ENCODE measurements at places on chromosomes 16 and 17.

- DNase-seq: no peak
Measured at GRCh38 chr17:46773221-46773605, 45.3 kb downstream of the WNT3 start.

GRCh38 chr16:76583466-76583865 lies 306.3 kb downstream of the CNTNAP4 start:
- peak; percentile 62 for DNase-seq

DNA sequence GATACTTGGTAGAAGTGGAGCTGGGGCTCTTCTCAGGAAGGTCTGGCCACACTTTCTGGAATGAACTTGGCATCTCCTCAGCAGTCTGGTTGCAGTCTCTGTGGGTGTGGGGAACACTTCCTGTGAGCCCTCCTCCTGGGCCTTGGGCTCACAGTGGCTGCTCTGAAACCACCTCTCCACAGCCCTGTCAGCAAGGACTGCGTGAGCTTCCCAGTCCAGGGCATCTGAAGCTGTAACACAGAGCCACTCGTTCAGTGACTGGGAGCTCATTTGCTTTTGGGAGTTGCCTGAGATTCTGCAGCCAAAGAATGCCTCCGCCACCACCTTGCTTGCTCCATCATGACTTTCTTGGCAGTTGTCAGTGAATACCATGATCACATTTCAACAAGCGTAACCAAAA lies 60.0 kb downstream of the CLEC16A start:
- no peak for DNase-seq

- DNase-seq: no peak
Measured at GRCh38 chr16:71956486-71956885, 43.7 kb downstream of the PKD1L3 start.

GRCh38 chr17:42817866-42818265 lies 6.2 kb downstream of the BECN1 start:
- no peak for DNase-seq

DNA sequence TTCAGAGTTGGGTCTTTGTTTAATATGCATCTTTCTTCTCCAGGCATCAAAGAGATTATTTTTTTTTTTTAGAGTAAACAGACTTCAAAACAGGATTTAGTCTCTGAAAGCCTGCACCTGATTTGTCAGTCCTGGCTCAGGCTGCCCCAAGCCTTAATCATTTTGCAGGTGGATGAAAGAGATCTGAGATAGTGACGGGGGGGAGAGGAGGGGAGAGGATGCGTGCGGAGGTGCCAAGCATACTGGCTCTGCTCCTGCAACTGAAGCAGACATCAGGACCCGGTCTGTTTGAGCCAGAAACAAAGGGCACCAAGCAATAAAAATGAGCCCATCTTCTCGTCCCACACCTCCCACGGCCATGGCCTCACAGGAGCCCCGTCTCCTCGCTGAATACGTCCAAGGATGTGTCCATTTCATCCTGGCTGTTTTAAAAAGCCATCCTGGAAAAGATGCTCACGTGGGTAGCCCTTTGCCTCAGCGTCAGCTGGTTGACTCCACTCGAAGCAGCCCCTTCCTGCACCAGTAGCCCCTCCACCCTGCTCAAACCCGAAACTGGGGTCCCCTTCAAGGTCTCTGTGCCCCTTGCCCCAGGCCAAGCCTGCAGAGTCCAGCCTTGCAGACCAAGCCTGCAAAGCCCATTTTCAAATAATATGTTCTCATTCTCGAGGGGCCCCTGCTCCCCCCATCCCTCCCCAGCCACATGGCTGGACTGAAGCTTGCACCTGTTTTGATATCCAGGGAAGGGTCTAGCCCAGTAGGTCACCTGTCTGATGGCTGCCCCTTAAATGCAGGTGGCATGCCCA lies 84.8 kb upstream of the TNRC6C start:
- no peak for DNase-seq

GRCh38 chr16:82011199-82011641 lies at the start of gene SDR42E1:
TSS of gene SDR42E1 (minus strand) at chr16:82011470. CDS start at chr16:82000858, 10,612 bp downstream.
- DNase-seq: no peak

GRCh38 chr16:57695680-57696069 lies 1.1 kb downstream of the DRC7 start:
- no peak for DNase-seq

GRCh38 chr16:4769306-4769638 lies 2.3 kb upstream of the ZNF500 start:
- no peak for DNase-seq

DNA sequence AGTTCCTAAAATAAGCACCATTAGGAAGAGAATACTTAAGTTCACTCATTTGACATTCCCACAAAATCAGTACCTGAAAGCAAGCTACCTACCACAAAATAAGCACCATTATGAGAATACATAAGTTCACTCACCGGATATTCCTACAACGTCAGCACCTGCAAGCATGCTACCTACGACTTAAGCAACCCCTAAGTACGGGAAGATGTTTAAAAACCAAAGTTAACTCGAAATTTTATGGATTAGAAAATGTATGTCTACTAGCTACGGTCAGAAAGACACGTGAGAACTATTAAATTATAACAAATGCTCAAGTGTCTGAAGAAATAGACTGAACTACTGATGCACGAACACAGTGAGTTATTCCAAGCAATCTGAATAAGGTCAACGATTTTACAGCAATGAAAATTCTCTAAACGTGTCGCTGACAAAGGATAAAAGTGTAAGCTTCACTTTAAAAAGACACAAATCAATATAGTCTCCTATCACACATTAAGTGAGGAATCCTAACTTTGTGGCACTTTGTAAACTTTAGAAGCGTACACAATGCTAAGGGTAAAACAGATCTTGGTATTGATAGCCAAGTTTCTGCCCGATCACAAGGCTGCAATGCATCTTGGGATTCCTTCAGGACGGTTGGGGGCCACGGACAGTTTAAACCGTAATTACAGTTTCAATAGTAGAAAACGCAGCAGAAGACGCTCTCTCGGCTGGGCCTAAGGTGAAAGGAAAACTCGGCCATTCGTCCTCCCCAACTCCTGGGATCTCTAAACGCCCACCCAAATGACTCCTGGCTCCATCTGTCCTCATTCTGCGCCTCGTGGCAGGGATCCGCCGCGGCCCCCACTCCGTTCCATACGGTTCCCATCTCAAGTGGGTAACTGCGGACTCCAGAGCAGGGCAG lies 1.3 kb downstream of the GSPT1 start:
- no peak for DNase-seq

GRCh38 chr17:47834756-47835155 lies 3.3 kb downstream of the LRRC46 start:
- no peak for DNase-seq

- no peak for DNase-seq
Measured at GRCh38 chr17:72681844-72682243, 410.6 kb downstream of the SLC39A11 start.

DNA sequence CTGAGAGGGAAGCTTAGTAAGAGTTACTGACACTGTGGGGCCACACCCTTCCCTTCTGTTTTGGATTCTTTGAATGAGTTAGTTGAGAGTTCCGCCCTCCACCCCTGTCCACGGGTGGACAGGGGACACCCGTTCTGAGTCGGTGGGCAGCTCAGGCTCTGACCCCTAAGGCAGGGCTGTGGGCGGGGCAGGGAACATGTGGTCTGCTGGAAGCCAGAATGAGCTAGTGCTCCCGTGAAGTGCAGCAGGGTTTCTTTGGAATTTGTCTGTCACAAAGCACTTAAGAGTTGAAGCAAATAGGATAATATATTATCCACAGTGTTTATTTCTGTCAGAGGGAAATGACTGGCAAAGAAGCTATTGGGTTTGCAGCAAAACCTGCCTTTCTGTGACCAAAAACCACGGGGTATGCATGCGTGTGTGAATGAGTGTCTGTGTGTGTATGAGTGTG lies 90.1 kb downstream of the CLEC16A start:
- no peak for DNase-seq

GRCh38 chr17:67639979-67640378 lies 77.8 kb upstream of the NOL11 start:
- DNase-seq: peak; percentile 87

DNA sequence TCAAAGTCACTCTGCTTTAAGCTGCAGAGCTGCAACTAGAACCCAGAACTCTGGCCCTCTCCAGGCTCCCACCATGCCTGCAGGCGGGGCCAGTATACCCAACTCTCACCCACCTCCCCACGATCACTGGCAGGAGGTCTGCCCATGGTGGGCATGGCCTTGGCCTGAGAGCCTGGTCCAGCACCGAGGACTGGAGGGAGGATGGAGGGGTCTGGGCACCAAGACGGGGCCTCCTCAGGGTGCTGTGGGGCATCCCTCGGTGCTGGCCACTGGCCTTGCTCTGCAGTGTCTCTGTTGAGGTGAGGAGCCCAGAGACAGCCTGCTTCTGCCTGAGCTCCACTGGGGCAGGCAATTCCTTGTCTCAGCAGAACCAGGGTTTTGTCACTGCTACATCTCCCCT lies 1.5 kb upstream of the KRT16 start:
- DNase-seq: no peak

DNA sequence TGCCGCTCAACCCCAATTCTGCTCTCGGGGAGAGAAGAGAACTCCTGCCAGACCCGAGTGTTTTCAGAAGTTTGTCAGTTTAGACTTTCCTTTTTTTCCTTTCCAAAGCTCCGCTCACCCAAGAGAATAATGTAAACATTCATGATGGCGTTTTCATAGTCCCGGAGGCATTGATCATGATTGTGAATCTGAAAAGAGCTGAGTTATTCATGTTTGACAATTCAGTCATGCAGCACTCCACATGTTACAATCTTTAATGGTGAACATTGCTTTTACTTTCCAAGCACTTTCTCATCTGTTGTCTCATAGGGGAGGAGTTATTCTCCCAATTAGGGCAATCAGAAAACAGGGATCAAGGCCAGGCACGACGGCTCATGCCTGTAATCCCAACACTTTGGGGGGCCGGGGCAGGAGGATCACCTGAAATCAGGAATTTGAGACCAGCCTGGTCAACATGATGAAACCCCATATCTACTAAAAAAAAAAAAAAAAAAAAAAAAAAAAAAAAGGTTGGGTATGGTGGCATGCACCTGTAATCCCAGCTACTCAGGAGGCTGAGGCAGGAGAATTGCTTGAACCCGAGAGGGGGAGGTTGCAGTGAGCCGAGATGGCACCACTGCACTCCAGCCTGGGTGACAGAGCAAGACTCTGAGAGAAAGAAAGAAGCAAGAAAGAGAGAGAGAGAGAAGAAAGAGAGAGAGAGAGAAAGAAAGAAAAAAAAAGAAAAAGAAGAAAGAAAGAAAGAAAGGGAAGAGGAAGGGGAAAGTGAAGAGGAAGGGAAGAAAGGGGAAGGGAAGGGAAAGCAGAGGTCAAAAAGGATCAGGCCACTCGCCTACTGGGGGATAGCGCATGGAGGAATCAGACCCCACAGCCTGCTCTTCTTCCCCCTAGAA lies 70.0 kb upstream of the TNRC6C start:
- no peak for DNase-seq

- no peak for DNase-seq
Measured at GRCh38 chr16:83989300-83989699, 21.3 kb downstream of the NECAB2 start.

DNA sequence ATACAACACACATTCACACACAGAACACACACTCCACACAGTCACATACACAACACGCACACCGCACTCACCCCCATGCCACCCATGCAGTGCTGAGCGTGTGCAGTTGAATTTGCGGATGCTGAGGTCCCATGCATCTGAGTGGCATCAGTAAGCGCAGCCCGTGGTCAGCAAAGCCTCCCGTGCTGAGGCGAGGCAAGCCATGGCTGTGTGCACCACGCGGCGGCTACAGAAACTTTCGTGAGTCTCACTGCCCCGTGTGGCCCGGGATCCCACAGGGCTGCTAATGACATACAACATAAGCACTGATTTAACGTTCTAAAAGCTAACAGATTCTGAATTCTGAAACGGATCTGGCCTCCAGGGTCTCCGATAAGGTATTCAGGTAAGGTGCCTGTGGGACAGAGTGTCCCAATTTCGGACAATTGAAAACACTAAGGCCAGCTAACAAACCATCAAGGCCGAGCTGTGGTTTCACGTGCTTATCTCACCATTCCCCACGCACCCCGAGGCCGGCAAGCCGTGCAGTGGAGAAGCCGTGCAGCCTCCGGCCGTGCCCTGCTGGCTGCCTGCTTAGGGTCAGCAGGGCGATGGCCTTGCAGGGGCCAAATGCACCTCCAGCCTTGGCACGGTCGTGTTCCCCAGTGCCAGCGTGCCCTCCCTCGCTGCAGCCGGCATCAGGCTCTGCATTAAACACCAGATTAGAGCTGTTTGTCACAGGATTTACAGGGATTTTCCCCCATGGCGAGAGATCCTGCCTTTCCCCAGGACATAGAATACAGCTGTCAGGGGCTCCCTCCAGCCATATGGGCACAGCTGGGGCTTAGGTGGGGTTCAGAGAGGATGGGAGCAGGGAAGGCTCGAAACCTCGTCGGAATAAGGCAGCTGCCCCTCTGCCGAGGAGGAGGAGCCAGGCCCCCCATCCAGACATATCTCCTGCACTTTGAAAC lies 191.7 kb downstream of the C16orf95 start:
- no peak for DNase-seq

- no peak for DNase-seq
Measured at GRCh38 chr17:45103269-45103795, 29.0 kb downstream of the PLCD3 start.

- DNase-seq: no peak
Measured at GRCh38 chr17:73271072-73271471, 9.4 kb upstream of the CPSF4L start.

DNA sequence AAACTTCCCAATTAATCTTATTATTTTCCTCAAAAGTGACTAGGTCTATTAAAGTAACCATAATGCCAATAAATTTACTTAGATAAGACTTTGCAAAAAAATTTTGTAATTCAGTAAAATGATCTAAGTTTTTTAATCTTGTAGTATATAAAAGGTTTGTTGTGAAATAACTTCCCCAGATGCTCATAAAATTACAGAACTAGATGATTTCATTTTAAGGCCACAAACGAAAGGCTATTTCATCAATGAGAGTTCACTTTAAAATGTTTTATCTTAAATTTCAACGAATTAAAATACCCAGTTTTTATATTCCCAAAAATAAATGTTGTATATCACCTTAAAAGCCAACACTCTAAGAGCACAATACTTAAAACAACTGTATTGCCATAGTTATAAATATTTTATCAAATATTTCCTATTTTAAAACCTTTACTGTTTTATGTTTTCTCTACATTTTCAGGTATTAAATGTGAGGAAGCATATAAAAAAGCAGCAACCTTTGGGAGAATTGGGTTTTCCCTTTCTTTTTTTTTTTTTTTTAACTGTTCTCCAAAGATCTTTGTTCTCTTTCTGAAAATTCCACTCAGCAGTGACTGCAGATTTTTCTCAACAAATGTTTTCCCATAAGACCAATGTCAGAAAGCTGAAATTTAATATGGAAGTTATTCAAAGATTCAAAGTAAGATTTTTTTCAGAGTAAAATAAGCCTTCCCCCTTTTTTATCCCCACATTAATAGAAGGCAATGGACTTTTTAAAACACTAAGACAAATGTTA lies 169.9 kb downstream of the CYB561 start:
- DNase-seq: peak; percentile 56

- DNase-seq: peak; percentile 76
Measured at GRCh38 chr17:83161298-83162034, 82.1 kb downstream of the METRNL start.

- DNase-seq: peak; percentile 93
Measured at GRCh38 chr17:17098551-17099179, 56.4 kb downstream of the MPRIP start.
